ENCODE measurements at places on chromosomes 5 and 9. TPM values are rescaled to one million over a fixed set of nuclear protein-coding genes. Genes with fewer than 3 reads are reported as not detected.

The PCDHA12 gene
- total RNA-seq, result 0.69 TPM

The LPCAT1 gene
- 22.3 TPM for total RNA-seq

The PTGS1 gene
- total RNA-seq, result 36.8 TPM

The ABCA2 gene
- 26.9 TPM for total RNA-seq
